Type B pancreatic cell (in vitro differentiated cells): ENCODE measurements at places on chromosomes 13 and 19. TPM values are rescaled to one million over a fixed set of nuclear protein-coding genes. Genes with fewer than 3 reads are reported as not detected.

DNA sequence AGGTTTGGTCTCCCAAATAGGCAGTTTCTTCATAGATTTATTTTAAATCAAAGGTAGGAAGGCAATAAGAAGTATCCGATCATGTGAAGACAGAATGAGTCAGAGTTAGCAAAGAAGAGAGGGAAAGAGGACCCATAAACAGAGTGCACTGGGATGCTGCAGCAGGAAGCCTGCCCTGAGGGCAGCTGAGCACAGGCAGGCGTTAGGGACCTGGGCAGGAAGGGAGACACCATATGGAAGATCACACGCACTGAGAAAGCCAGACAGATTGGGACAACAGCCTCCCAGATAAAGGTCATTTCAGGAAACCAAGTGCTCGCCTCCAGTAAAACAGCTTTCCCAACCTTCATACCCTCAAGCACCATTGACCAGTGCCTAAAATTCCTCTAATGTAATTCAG, 598.0 kb downstream of the EFNB2 start:
- DNase-seq = no peak
- H3K27ac ChIP-seq = no peak overlapping the region
- no peaks in the 10 kb centered on the region for H3K36me3 ChIP-seq
- H3K4me1 ChIP-seq = peaks cover 11% of the 10 kb centered on the region
- no peak overlapping the region for H3K4me3 ChIP-seq
- no peaks in the 10 kb centered on the region for H3K27me3 ChIP-seq

NPHS1 gene
- 1.9 TPM in 2 replicates for total RNA-seq

GRCh38 chr19:5772416-5772815, 12.1 kb downstream of the PRR22 start:
- H3K36me3 ChIP-seq = no peaks in the 10 kb centered on the region
- no peak for DNase-seq
- no peak overlapping the region for H3K27ac ChIP-seq
- no peaks in the 10 kb centered on the region for H3K4me1 ChIP-seq
- H3K27me3 ChIP-seq = no peaks in the 10 kb centered on the region

ZNF208 gene
- total RNA-seq = not detected in 2 replicates

SOX1 gene
- total RNA-seq = 0.17 and 1.3 TPM in 2 replicates
